ENCODE measurements at places on chromosomes 16 and 17. TPM values are rescaled to one million over a fixed set of nuclear protein-coding genes. Genes with fewer than 3 reads are reported as not detected.

Gene CFAP97D1
- not detected for total RNA-seq

Gene MSRB1
- total RNA-seq = 27.1 TPM

- no peak for DNase-seq
Observed at GRCh38 chr16:88333848-88334777, 48.6 kb upstream of the ZNF469 start.

GRCh38 chr17:58318065-58318481 is 10.5 kb downstream of the TSPOAP1 start:
- no peak for DNase-seq

GRCh38 chr16:8901320-8901861 is 19.2 kb downstream of the LITAFD start:
- DNase-seq = no peak
